ENCODE measurements at places on chromosomes 1 and 21.

GRCh38 chr1:165240492-165240891 lies 116.0 kb downstream of the LMX1A start:
- peak; percentile 42 for DNase-seq

DNA sequence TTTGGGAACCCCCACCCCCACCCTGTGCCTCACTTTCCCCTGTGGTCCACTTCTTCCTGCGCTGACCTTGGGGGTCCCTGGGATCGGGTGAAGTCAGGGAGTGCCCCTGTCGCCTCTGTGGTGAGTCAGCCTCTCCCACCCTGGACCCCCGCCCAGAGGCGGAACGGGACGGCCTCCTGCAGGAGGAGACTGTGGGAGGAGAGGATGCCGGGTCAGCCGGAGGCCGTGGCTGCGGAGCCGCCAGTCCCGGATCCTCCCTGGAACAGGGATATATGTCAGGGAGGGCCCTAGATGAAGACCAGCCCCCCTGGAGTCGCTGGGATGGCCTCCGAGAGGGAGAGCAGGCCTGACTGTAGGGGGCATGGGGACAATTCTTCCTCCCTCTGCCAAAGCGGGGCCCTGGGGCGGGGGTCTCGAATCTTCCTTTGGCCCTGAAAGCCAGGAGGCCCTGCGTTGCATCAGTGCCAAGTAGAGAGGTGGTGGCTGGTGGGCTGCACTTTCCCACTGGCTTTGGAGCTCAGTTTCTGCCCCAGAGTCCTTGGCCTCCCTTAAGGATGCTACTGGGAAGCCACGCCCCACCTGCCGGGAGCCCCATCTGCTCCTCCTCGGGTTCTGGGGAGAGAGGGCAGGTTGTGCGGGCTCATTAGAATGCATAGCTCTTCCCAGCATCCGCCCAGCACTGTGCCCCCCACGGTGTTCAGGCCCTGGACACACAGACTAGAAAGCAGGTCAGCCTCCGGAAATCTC lies 930 bp downstream of the ARHGEF10L start:
- DNase-seq = peak; percentile 66

DNA sequence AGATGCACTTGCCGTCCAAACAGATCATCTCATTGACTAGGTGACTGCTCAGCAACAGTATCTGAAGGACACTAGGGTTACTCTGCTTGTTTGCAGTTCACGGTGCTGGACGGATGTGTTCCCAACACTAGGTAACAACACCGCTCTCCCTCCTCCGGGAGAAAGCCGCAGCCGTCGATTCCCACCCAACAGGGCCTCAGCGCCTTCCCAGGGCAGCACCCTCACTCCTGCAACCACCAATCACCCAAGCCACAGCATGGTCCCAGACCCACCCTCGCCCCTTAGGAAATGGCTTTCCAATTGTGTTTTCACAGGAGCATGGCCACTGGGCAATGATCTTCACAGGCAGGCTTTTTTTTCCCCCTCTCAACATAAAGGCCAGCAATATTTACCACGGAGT lies 779 bp downstream of the TLR5 start:
- no peak for DNase-seq

DNA sequence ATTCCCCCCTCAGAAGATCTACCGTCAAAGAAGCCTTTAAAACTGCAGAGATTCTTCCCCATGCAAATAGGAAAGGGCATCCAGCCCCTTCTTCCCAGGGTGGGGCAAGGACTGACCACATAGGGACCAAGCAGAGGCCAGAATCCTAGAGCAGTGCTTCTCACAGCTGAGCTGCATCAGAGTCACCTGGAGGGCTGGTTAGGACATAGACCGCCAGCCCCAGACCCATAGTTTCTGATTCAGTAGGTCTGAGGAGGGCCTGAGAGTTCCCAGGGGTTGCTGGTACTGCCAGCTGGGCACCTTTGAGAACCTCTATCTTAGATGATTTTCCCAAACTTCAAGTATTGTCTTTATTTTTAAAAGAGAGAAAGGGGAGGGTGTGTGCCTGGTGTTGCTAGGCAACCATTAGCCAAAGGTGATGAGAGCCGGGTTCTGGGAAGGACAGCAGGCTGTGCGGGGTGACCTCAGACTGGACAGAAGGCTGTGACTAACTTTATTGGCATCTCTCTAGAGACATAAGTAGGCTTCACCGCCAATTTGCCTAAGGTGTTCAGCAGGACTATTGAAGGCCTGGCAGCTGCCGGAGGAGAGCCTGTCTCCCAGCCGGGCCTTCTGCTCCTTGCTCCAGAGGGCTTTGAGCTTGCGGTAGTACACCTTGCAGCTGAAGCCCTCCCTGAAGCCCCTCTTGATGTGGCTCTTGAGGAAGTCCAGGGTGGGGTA lies 3.0 kb downstream of the SPATA46 start:
- DNase-seq = no peak

- peak; percentile 17 for DNase-seq
Measured at GRCh38 chr1:171188388-171189266, 3.5 kb downstream of the FMO2 start.

GRCh38 chr1:109640285-109640865 lies 15.5 kb upstream of the GSTM4 start:
- DNase-seq = peak; percentile 75

GRCh38 chr1:16342331-16343062 lies 9.8 kb downstream of the FBXO42 start:
- DNase-seq = no peak

- DNase-seq = peak; percentile 32
Measured at GRCh38 chr1:172719694-172720138, 60.8 kb downstream of the FASLG start.

DNA sequence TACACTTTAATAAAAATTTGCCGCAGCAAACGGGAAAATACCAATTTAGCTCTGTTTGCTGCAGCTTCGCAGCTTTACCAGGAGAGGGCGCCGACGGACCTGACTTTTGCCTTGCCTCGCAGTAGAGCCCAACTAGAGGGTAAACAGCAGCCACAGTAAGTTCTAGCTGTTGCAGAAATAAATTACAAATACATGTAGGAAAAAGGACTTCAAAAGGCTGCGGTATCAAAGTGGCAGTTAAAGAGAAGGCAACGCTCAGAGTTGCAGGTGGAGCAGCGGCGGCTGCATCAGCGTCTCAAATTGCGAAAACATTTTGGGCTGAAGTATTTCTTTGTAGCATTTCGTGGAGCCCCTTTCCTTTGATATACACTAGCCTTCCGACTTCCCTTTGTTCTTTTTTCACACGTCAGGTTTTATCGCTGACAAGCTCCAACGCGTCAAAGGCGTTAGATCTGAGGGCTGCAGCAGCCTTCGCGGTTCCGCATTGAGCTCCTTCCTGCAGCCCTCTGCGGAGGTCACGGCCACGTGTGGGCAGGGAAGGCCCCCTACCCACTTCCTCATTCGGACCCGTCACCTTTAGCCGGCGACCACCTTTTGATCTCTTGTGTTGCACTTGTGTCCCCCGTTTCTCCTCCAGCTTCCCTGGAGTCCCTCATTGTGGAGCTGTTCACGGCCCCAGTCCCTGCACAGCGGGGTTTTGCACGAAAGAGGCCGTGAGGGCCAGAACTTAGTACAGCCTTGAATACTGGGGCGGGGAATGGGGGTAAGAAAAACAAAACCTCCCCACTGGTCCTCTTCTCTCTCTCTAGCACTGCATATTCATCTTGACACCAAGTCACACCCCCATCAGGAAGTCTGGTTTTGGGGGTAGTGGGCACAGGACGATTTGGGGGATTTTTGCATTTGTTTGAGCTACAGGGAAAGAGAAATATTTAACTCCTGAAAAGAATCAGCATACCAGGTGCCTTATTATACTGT lies 72.8 kb downstream of the S1PR1 start:
- peak; percentile 48 for DNase-seq

DNA sequence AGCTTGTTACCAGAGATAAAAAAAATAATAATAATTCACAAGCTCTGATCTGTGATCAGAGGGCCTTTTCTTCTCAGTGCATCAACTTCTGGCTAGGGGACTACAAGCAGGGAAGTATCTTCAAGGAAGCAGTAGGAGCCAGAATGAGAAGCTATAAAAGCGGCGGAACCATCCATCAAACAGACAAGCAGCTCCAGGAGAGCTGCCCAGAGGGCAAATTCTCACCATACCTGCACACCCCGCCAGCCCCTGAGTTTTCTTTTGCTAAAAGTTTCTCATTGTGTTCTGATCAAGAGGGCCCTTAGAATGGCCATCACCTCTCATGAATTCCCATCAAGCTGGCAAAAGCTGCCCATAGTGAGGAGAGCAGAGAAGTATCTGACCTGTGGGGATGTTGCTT lies 99.4 kb downstream of the SMYD2 start:
- DNase-seq = no peak

DNA sequence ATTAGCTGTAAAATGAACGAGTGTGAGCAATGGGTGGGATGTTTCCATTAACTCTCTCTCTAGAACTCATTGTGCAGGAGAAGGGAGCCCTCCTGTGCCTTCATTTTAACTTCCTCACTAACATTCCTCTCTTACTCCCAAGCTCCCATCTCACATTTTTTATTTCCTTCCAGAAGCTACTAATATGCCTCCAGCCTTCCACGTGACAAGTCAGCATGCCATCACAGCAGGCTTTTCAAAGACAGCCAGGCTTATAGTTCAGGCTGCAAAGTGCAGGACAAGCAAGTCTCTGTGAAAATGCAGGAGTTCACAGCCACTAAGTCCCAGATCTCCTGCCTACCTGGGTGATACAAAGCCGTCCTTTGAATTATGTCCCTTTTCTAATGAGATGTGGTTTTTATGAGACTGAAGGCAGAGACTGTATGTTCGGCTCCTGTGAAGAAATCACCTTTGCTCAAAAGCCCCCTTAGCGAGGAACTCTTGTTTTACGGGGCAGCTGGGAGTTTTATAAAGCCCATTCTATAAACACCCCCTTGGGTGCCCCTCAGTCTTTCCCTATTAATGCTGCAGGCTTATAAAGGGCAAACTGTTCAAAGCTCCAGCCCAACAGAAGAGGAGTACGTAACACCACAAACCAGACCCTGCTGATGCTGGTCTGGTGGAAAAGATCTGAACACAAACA lies 14.8 kb upstream of the ANGPTL7 start:
- no peak for DNase-seq

GRCh38 chr21:38254970-38255369 lies 1.8 kb upstream of the KCNJ15 start:
- DNase-seq = no peak

DNA sequence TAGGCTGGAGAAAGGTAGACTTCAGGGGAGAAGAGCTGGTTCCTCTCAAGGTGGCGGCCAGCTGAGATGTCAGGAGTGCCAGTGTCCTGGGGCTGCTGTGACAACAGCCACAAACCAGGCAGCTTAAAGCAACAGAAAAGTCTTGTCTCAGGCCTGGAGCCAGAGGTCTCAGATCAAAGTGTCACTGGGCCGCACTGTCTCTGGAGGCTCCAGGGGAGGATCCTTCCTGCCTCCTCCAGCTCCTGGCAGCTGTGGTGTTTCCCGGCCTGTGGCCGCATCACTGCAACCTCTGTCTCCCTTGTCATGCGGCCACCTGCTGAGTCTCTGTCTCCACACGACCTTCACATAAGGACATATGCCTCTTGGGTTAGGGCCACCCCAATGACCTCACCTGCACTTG lies 24.4 kb upstream of the TSPEAR start:
- DNase-seq = no peak

GRCh38 chr1:101769520-101769919 lies 227.2 kb downstream of the OLFM3 start:
- DNase-seq = peak; percentile 16

DNA sequence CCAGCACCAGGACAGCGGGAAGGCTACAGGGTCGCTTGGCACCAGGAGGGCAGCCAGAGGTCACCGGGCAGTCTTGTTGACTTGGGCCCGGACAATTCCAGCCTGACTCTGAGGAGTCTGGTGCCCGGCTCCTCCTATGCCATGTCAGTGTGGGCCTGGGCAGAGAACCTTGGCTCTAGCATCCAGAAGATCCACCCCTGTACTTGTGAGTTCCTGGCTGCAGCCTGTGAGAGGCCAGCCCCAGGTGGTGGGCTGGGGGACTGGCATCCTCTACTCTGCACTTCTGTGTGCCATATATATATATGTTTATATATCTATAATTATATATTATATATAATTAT lies 11.6 kb upstream of the PTPN7 start:
- no peak for DNase-seq

GRCh38 chr1:22869325-22869724 lies 103.3 kb downstream of the LACTBL1 start:
- no peak for DNase-seq

DNA sequence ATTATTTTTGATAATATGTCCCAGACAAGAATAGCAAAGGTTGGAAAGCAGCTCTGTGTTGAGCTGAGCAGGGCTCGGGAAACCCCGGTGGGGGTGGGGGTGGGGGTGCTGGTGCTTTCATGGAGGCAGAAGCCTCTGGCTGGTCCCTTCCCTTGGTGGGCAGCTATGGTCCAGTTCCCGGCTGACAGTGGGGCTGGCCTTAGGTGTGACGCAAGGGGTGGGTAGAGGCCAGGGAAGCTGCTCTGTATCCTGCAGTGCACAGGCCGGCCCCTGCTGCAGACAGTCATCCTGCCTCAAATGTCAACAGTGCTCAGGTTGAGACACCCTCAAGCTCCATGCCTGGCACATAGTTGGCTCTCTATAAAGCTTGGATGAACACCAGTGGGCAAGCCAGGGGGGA lies 8.9 kb downstream of the ACTL8 start:
- DNase-seq = no peak

- DNase-seq = no peak
Measured at GRCh38 chr1:203401199-203401877, 50.4 kb upstream of the FMOD start.

GRCh38 chr1:151009206-151009587 lies 948 bp downstream of the PRUNE1 start:
- no peak for DNase-seq

DNA sequence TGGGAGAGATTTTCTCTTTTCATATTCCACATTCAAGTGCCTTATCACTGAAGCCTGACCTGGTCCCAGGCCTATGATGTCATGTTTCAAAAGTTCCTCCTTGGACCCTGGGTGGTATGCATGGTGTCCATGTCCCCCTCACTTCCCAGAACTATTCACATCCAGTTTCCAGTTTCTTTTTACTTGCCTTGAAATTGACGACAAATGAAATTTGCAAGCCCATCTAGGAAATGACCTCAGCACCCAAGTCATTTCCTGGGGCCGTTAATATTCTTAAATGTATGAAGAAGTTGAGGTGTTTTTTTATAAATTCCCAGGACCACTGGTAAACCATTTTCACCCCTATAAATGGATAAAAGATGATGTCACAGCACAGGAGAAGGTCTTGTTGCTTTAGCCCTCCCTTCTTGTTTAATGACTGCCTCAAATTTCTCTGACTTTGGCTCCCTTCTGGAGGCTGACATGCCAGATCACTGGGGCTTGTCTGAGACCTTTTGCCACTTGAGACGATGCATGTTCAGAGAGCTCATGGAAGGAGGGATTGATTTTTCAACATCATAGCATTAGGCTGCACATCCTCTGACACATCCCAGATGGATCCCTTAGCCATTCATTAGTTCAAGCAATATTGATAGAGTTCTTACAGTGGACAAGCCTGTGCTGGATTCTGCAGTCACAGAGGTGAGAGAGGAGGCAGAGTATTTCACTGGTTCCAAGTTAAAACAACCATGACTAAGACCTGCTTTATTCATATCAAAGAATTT lies 221.3 kb downstream of the PLPP3 start:
- DNase-seq = no peak

GRCh38 chr1:11478571-11479374 lies at the start of gene DISP3:
Gene DISP3, plus strand, starts transcription at chr1:11479155. Its CDS starts 21,838 bp downstream, at chr1:11500993.
- DNase-seq = peak; percentile 85

GRCh38 chr1:112272101-112272772 lies 123.8 kb upstream of the CTTNBP2NL start:
- DNase-seq = no peak

GRCh38 chr1:29772584-29773100 lies 536.3 kb downstream of the PTPRU start:
- DNase-seq = no peak
